ENCODE measurements at places on chromosomes 2 and 18.

DNA sequence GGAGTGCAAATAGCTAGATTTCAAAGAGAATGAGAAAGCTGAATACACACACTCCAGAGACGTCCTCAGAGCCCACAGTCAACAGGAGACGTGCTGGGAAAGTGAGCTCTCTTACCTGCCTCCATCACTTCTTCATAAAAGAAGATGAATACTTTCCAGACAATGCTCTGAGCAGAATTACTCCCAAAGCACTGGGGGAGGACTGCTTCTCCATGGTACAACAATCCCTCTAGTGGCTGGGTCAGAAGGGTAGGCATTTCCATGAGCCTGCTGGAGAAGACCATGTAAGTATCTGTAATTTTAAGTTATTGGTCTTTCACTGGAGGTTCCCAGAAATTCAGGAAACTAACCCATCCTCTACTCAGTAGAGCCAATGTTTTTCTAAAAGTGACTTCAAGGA lies 190.3 kb downstream of the RBM43 start:
- no peak for DNase-seq

- no peak for DNase-seq
These were observed 1399.0 kb upstream of the ZEB2 start for GRCh38 chr2:145918951-145919350.

DNA sequence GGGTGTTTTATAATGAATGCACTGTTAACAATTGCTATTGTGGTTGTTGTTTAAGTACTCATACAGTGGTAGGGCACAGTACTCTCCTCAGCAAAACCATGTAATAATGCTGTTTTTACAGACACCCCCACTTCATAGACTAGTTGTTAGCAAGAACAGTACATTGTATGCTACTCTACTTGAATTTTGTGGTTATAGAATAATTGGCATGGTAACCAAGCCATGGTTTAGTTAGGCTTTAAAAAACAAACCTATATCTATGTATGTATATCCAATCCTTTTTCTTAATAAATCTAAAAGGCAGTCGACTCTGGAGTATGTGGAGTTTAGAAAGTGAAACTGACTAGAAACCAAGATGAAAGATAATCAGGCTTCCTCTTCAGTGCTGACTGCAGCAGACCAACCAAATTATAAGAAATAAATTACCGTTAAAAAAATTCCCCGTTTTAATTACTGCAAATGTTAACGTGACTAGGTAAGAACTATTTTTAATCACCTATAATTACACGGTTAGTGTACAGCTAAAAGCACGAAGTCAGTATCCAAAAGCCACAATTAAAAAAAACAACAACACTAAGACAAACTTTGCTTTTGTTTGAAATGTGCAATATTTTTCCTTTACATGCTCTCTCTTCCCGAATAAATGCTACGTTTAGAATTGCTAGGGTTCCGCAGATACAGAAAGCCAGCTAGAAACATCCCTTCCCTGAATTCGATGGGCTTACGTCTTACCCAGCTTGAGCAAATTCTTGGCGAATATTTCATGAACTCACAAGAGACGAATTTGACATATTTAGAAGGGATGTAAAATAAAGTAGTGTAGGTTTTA lies 113.3 kb upstream of the SERTAD2 start:
- DNase-seq, result no peak

- DNase-seq, result no peak
These were observed 25.2 kb downstream of the RTN4 start for GRCh38 chr2:55025082-55025481.

GRCh38 chr2:240948905-240949790 lies 43.0 kb downstream of the CROCC2 start:
- DNase-seq, result no peak

- DNase-seq, result no peak
These were observed 56.0 kb downstream of the CCDC88A start for GRCh38 chr2:55363636-55364035.

DNA sequence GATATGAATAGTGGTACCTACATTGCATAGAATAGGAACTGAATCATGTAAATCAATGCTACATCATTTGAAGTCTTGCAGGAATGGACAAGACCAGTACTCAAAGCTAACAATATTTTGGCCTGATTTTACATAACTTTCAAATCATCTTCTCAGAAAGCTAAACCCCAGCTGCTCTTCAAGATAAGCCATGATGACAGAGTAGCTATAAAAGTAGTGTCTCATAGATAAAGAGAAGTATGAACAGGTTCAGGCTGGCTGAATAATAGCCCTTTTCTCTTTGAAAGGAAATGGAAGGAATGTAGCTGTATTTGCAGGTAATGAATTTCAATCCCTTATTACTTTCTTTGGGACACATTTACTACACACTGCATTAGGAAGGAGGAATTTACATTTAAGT lies 28.2 kb downstream of the TSPYL6 start:
- no peak for DNase-seq

DNA sequence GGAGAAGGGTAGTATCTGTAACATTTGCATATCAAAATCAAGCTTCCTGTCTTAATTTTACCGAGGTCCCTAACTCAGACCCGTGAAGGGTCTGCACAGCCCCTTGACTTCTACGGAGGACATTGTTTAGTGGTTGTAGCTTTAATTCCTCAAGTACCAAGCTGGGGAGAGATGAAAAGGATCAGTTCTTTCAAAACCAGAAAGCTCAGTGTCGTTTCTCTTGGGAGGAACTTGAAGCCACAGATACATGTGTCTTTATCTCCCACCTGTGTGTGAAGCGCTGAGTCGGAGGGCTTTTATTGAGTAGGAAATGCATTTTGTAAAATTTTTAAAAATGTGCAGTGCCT lies 263.6 kb downstream of the GBX2 start:
- no peak for DNase-seq

GRCh38 chr2:228819701-228820100 lies 451.4 kb downstream of the PID1 start:
- no peak for DNase-seq

DNA sequence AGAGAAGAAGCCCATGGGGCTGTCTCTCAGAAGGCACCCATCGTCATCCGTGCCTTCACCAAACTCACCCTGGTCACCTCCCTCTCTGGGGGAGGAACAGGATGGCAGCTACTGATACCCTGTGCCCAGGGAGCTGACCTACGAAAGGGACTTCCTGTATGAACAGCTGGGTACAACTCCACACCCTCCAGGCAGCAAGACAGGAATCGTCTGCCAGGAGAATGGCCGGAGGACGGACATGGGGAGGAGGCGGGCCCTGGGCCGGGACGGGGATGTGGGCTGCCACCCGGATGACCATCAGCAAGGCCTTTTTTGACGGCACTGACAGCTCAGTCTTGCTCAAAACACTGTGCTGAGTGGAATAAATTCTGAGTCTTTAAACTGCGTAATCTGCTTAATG lies 243.6 kb downstream of the HDAC4 start:
- DNase-seq, result no peak

- DNase-seq, result no peak
These were observed 2.2 kb downstream of the PARD6G start for GRCh38 chr18:80244956-80245730.

Data from stimulated activated CD4-positive, alpha-beta T cell treated with anti-CD3 and anti-CD28 coated beads, Interleukin-4, amount 100 ng/mL, for 1 hour (primary cell).